ENCODE measurements at places on chromosomes 4 and X.

- DNase-seq, result no peak
These were observed 37.9 kb downstream of the RAB40AL start for GRCh38 chrX:102975016-102975415.

- no peak for DNase-seq
These were observed 263.8 kb downstream of the INPP4B start for GRCh38 chr4:142582340-142582739.

DNA sequence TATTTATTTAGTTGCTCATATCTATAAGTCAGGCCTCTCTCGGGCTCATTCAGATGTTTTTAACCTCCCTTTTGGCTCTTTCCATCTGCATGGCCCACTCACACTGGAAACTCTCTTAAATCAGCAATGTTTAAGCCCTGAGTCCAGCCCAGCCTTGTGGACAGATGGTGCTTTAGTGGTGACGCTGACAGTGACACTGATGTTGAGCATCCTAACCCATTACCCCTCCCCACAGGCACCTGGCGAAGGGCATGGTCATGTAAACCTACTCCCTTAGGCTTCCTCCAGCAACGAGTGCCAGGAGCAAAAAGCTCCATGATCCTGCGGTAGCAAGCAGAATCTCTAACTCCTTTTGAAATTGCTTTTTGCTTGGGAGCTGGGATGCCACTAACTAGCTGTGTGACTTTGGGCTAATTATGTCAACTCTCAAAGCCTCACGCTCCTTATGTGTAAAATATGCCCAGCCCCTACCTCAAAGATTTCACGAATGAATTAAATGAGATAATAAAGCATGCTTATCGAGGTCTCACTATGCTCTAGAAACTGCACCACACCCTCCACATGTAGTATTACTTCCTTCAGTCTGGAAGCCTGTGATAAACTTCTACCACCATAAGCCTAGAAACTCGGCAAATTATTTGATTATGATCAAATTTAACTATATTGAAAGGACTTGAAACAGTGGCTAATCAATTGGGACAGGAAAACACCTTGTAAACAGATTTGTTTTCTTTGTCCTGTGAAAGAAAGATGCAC is 569.4 kb downstream of the BCOR start:
- no peak for DNase-seq

DNA sequence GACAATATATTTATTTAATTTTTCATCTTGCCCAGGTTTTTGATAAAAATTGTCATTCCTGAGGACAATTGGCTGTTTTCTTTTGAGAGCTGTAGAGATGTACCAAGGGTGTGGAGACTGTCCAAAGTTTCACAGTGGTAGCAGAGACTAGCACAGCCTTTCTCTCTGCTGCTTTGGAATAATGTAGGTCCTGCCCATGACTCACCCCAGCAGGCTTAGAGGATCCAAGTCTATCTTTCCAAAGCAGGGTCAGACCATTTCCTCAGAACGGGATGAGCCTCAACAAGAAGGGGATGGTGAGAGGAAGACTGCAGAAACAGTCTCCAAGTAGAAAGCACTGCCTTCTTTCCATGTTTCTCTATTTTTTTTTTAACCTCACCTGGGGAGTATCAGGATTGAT is 131.5 kb upstream of the RPL34 start:
- no peak for DNase-seq

DNA sequence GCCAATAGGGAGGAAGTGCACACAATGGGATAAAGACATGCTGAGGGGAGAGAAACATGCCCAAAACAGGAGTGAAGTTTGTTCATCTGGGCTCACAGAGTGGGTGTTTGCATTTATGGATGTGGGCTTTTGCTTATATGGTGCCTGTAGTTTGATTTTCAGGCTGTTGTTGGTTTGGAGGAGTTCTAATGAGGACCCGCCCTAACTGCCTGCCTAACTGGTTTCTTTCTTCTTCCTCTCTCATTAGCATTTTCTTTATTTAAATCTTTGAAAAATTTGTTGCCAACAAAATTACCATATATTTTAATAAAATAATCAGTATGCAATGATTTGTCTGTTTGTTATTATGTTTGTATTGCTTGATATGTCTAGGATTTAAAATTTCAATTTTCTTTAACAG is 1965.8 kb downstream of the C4orf33 start:
- no peak for DNase-seq
